CD8-positive, alpha-beta memory T cell (primary cell): ENCODE measurements at places on chromosomes 13 and 19. TPM values are rescaled to one million over a fixed set of nuclear protein-coding genes. Genes with fewer than 3 reads are reported as not detected.

DNA sequence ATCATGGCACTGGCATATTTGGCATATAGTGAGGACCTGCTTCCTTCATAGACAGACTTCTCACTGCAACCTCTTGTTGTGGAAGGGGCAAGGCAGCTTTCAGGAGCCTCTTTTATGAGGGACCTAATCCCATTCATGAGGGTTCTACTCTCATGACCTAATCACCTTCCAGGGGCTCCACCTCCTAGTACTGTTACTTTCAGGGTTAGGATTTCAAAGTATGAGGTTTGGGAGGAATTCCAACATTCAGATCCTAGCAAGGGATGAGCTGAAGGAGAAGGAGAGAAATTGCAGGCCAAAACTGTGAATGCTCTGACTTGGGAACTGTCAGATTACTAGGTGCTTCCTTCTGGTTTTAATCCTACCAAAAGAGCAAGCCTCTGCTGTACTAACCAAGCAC is 87.8 kb downstream of the LMO7 start:
- H3K36me3 ChIP-seq, result no peaks in the 10 kb centered on the region
- H3K4me1 ChIP-seq, result no peaks in the 10 kb centered on the region
- H3K4me3 ChIP-seq, result no peak overlapping the region

GRCh38 chr19:1133471-1133929 is 29.7 kb downstream of the GPX4 start:
- H3K4me3 ChIP-seq, result no peak overlapping the region
- peak; percentile 84 for DNase-seq
- H3K27me3 ChIP-seq, result no peaks in the 10 kb centered on the region
- H3K27ac ChIP-seq, result peak overlapping the region; percentile 87
- H3K4me1 ChIP-seq, result peaks cover 36% of the 10 kb centered on the region

PEAK3 gene
- total RNA-seq, result not detected

DMPK gene
- total RNA-seq, result 27.1 TPM

- H3K4me3 ChIP-seq, result no peak overlapping the region
- no peaks in the 10 kb centered on the region for H3K4me1 ChIP-seq
- no peak for DNase-seq
- H3K27me3 ChIP-seq, result no peaks in the 10 kb centered on the region
- no peak overlapping the region for H3K27ac ChIP-seq
- peaks cover 9% of the 10 kb centered on the region for H3K36me3 ChIP-seq
Observed at GRCh38 chr19:47494211-47494547, 10.2 kb upstream of the KPTN start.
